ENCODE measurements at places on chromosomes 11 and 22.

- DNase-seq: peak; percentile 13
Measured at GRCh38 chr22:29230972-29231875, 25.5 kb downstream of the EMID1 start.

DNA sequence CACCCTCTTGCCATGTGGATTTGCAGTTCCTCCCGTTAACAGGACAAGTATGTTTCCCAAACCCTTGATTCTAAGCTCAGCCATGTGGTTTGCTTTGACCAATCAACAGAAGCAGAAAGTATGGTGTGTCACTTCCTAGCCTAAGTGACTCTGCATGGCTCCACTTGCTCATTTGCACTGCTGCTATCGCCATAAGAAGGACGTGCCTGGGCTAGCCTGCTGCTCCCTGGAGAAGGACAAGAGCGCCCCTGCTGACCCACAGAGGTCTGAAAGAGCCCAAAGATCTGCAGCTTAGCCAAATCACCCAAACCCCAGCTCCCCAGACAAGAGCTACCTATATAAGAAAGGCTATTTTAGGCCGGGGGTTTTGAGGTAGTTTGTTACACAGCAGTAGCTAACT lies 18.0 kb downstream of the TBRG1 start:
- no peak for DNase-seq

DNA sequence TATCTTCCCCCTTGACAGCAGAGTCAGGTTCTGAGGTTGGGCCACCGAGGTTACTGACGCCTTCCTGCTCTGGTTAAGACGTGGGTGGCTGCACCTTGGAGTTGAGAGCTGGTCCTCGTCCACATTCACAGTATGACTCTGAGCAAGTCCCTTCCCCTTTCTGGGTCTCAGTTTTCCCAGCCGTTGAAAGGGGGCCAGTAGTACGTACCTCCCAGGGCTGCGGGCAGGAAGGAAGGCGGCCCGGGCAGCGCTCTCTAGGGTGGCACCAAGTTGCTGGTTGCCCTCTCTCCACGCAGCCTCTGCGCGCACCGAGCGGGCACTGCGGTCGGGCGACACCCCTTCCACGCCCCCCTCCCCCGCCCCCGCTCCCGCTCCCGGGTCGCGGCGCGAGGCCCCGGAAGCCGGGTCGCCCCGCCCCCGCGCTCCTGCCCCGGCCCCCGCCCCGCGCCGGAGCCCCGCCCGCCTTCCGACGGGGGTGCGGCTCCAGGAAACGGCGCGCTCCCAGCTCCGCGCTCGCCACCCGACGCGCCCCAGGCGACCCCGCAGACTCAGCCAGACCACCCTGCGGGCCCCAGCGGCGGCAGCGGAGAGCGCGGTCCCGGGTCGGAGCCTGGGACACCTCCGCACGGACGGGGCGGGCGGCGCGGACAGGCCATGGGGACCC lies at the start of gene EHBP1L1:
Gene EHBP1L1 (plus strand): TSS at position 486 of the 664 bp plus-strand sequence. CDS start 250 bp downstream, outside the sequence.
- DNase-seq: peak; percentile 92

DNA sequence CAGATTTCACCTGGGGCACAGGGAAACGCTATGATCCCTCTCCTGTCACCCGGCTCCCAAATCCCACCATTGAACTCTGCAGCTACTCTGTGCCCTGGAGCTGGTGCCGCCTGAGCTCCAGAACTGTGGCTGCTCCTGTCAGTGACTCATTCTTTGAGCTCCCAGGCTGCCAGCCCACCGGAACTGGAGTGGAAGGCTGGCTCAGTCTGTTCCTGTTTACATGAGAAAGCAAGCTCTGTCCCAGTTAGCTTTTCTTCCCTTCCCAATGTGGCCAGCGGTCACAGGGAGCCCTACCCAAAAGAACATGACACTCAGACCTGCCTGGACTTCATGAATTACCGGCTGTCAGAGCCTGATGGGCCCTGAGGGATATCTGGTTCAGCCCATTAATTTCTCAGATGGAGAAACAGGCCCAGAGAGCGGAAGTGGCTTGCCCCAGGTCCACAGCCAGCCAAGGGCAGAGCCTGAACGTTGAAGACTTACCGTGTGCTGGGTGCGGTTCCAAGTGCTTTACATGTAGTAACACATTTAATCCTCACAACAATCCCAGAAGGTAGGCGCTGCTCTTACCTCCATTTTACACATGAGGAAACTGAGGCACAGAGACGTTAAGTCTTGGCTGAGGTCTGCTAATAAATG lies 23.8 kb upstream of the IGSF22 start:
- DNase-seq: no peak

GRCh38 chr11:128893578-128894285 lies 2.6 kb downstream of the KCNJ5 start:
- no peak for DNase-seq

- DNase-seq: no peak
Measured at GRCh38 chr11:26575946-26576345, 3.9 kb upstream of the MUC15 start.

DNA sequence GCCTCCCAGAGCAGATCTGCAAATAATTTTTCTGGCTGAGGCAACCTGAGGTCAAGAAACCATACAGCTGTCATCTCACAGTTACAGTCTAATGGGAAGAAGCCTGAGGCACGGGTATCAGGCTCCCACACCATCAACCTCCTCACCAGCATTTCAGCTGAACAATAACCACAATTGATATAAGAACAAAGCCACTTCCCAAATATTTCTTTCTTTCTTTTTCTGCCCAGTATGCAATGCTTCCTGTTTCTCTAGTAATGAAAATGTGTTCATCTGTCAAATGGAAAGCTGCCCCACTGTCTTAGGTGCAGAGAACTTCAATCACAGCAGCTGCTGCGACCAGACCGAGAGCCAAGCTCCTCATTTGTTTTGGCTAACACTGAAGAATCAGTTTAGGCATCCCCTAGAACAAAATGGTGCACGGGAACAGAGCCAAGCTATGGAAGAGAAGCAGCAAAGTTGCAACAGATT lies 108.4 kb downstream of the BLID start:
- no peak for DNase-seq

Data from GM12891 (cell line).